ENCODE measurements at places on chromosomes 2 and 18. TPM values are rescaled to one million over a fixed set of nuclear protein-coding genes. Genes with fewer than 3 reads are reported as not detected.

DNA sequence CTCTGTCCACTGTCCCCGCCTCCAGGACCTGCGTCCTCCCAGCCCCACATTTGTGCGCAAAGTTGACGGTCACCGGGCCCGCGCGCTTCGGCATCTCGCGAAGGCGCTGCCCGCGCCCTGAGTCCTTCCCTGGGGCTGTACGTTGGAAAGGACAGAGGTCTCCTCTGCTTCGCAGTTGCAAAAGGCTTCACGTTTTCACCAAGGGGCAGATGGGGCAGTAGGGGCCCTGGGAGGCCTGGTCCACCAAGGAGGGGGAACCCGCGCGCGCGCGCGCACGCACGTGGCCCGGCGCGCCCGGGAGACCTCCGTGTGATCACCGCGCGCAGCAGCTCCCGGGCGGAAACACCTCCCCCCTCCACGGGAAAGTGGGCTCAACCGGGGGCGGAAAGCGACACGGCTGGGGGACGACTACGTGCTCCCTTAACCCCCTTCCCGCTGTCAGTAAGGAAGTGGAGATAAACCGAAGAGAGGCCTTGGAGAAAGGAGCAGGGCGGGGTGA lies 21.9 kb downstream of the TEX44 start:
- no peak for DNase-seq
- H3K27me3 ChIP-seq = no peaks in the 10 kb centered on the region
- H3K27ac ChIP-seq = peak overlapping the region; percentile 100
- peaks cover 44% of the 10 kb centered on the region for H3K4me1 ChIP-seq
- H3K36me3 ChIP-seq = no peaks in the 10 kb centered on the region

SKA1 gene
- not detected for total RNA-seq

GRCh38 chr2:31729442-31730092 lies 148.8 kb upstream of the SRD5A2 start:
- H3K4me1 ChIP-seq = no peaks in the 10 kb centered on the region
- no peaks in the 10 kb centered on the region for H3K27me3 ChIP-seq
- DNase-seq = no peak
- H3K4me3 ChIP-seq = no peak overlapping the region
- no peaks in the 10 kb centered on the region for H3K36me3 ChIP-seq
- H3K27ac ChIP-seq = no peak overlapping the region

DNA sequence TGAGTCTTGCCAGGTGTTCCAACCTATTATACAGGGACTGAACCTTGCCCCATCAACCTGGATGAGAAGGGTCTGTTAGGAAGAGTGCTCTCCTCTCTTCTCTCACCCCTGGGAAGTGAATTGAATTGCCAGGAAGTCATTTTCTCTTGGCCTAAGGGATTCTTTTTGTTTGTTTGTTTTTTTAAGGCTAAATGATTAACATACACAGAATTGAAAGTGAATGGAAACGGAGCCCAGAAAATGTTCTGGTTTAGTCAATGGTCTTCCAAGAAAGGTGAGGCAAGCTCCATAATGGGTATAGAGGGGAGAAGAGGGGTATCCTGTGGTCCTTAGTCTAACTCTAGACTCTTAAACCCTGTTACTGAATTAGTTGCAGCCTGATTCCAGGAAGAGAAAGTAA lies 189.1 kb downstream of the FSHR start:
- no peaks in the 10 kb centered on the region for H3K27me3 ChIP-seq
- no peaks in the 10 kb centered on the region for H3K36me3 ChIP-seq
- H3K4me3 ChIP-seq = no peak overlapping the region
- H3K27ac ChIP-seq = no peak overlapping the region

DNA sequence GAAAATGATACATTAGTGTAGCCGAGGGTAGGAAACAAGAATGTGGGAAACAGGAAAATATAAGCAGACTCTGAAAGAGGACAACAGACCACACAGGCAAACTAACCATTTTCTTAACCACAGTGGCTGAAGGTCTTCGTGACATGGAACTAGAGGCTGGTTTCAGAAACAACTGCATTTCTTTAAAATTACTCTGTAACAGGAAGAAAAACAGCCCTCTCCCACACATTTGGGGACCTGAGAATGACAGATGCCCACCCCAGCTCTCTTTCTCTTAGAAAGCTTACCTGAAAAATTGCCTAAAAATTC lies 13.8 kb upstream of the SLC25A52 start:
- no peaks in the 10 kb centered on the region for H3K27me3 ChIP-seq
- no peaks in the 10 kb centered on the region for H3K4me1 ChIP-seq
- no peak for DNase-seq
- H3K27ac ChIP-seq = no peak overlapping the region
- H3K36me3 ChIP-seq = no peaks in the 10 kb centered on the region

DNA sequence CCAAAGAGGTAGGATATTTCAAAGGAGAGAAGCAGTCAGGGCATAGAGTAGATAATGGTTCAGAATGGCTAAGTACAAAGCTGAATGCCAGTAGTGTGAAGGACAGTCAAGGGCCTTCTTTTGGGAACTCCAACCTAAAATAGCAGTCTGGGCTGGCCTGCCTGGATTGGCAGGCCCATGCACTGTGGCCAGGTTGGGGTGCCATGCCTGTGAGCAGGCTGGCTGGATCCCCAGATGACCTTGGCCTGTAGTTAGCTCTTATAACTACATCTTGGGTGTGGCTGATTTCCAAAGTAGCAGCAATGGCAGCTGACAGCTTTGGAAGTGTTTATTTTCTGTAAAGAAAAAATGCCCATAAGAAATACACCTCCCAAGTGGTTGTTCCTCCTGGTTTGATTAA lies 51.5 kb upstream of the ITGB6 start:
- DNase-seq = no peak
- H3K36me3 ChIP-seq = no peaks in the 10 kb centered on the region
- H3K4me3 ChIP-seq = no peak overlapping the region

GRCh38 chr2:182763311-182763912 lies 47.4 kb downstream of the DNAJC10 start:
- no peak overlapping the region for H3K27ac ChIP-seq
- H3K4me1 ChIP-seq = no peaks in the 10 kb centered on the region
- DNase-seq = no peak
- H3K27me3 ChIP-seq = no peaks in the 10 kb centered on the region
- H3K4me3 ChIP-seq = no peak overlapping the region
- H3K36me3 ChIP-seq = peaks cover 56% of the 10 kb centered on the region

DNA sequence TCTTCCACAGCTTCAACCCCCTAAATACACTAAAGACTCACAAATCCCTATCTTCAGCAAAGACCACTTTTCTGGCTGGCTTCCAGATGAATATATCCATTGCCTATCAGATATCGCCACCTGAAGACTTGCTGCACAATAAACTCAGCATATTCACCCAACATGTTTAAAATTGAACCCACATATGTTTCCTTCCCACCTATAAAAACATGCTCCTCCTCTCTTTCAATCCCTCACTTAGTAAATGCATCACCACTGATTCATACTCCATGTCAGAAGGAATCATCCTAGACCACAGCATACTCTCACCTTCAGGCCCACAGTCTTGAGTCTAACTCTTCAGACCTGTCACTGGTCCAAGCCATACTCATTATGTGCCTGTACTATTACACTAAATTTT lies 5.3 kb downstream of the SPC25 start:
- no peak for DNase-seq
- H3K4me3 ChIP-seq = no peak overlapping the region
- H3K4me1 ChIP-seq = peaks cover 2% of the 10 kb centered on the region
- no peaks in the 10 kb centered on the region for H3K36me3 ChIP-seq
- H3K27me3 ChIP-seq = no peaks in the 10 kb centered on the region

Data from ascending aorta (tissue), 2 donors.